ENCODE measurements at places on chromosomes 12 and 14. TPM values are rescaled to one million over a fixed set of nuclear protein-coding genes. Genes with fewer than 3 reads are reported as not detected.

DNA sequence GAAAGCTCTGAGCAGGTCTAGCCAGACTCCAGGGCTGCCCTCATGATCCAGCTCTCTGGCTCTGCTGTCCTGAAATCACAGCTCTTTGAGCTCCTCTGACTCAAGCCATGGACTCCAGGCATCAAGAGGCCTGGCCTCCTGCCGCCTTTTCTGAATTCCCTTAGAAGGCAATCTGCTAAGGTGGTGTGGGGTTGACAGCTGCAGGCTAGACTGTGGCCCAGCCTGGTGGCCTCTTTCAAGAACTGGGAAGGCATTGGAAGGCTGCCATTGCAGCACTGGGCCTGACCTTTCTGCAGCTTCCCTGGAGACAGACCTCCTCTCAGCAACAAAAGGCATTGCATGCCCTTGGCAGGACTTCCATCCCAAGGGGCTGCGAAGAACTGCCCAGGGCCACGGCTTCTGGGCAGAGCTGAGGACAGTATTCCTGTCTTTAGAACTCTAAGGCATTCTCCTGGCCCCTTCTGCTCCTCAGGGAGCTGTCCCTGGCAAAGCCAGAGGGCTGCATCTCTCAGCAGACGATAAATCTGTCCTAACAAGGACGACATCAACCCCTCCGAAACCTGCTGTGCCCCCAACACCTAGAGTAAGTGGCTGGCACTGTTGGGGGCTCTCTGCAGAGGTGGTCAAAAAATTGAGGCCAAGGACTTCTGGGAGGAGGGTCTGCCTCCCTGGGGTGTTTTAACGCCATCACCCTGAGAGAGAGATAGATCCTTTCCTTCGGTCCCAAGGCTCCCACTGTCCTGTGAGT is 115.6 kb downstream of the RBM19 start:
- no peak for DNase-seq

- no peak for DNase-seq
These were observed 356.4 kb downstream of the BCL11B start for GRCh38 chr14:98915625-98916024.

- DNase-seq, result no peak
These were observed 91.5 kb upstream of the ZFP36L1 start for GRCh38 chr14:68884031-68885030.

DNA sequence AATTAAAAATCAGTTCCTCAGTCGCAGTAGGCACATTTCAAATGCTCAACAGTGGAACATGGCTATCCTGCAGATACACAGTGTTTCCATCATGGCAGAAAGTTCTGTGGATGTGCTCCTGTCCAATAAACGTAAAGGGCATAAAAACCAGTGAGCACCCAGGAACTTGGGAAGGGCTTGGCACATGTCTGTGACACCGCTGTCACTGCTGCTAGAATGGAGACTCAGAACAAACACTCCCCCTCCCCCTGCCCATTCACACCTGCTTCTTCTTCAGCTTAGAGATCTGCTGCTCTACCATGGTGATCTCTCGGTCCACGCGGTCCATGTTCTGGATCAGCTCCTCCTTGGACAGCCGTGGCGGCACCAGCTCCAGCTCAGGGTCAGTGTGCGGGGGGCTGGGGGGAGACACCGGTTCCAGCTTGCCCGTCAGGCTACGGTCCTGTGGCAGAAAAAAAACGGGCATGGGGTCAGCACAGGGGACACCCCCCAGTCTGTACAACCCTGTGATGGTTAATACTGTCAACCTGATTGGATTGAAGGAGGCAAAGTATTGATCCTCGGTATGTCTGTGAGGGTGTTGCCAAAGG is 94.6 kb downstream of the NCOR2 start:
- no peak for DNase-seq

DNA sequence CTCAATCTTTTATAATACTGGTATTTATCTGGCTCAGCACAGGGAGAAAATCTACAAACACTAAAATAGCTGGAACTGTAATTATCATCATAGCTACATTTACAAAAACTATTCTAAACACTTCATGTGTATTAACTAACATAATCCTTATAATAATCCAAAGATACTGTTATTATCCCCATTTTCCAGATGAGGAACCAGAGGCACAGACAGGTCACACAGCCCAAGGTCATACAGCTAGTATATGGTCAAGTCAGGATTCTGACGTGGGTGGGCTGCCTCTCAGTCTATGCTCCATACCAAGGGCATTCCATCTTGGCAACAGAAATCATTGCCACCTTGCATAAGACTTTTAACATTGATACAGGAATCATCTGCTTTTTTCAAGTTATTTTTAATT is 11.4 kb downstream of the FERMT2 start:
- DNase-seq, result no peak

DNA sequence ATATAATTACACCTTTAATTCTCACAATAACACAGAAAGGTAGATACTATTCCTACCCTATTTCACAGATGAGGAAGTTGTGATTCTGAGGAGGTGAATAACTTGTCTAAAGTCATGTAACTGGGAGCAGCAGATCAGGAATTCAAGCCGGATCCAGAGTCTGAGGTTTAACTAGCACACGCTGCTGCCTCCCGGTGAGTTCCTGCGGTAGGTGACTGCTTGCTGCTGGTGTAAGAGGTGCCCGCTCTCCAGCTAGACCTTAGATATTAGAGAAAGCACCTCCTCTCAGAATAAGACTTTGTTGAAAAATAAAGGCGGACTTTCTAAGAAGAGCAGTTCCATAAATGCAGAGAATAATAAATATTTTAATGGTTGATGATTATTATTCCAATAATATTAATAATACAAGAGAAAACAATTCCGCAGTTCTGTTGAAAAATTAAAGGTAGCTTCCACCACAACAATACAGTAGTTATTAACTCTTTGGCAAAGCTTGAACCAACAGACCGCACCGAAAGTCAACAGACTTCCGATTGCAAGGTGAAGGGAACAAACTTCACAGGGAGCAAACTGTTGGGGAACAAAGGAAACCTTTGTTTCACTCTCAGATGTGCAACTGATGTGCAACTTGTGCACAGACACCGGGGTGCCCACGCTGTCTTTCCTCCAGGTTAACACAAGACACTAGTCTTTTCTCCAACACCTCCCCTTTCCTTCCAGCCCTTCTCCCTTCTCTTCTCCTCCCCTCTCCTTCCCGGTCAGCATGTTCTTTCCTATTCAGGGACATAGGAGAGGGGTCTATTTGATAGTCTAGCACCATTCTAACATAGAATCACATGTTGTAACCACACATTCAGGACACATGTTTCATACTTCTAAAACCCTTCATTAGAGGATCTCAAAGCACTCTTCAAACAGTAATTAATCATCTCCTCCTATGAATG is 73.2 kb upstream of the EGLN3 start:
- no peak for DNase-seq

- no peak for DNase-seq
These were observed 85.7 kb downstream of the AKAP6 start for GRCh38 chr14:32414808-32415255.

DNA sequence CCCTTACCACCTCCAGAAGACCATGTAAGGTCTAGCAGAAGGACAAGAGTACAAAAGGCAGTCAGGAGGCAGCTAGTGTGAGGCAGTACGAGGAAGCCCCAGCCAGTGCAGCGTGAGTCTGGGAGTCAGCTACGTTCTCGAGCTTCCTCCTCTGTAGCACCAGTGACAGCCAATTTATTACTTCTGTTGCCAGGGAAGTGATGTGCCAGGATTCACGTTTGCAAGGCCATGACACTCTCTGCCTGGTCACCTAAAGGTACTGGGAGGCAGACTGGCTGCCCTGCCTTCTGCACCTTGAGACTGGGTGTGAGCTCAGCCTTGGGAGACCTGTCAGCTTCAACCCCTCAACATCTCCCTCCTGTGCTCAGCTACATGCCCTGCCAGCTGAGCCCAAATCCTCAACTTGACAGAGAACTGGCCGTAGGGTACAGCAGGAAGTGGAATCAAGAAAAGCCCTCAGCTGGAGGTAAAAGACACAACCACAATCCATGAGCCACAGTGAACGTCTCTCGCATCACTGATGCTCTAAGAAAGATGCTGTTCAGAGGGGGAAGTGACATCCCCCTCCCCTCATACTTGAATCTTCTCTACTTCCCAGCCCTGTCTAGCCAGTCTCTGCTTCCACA is 182.5 kb upstream of the RGS6 start:
- peak; percentile 63 for DNase-seq

GRCh38 chr12:8681129-8681884 is 16.5 kb upstream of the RIMKLB start:
- DNase-seq, result no peak

DNA sequence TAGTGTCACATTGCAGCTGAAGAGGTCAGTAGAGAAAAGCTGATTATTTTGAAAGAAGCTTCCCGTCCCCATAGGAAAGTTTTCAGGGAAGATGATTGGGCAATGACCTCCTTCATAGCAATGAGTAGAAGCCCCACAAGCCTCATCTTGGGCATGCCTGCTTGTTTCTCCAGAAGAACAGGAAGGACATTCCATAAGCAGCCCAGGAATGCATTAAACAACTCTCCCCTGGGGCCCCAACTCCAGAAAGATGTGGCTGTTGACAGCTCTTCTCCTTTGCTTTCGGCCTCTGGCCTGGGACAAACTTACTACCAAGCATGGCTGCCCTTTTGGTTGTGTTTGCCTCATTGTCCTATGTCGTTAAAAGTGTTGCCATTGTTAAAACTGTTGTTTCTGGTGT is 5.7 kb upstream of the VDR start:
- no peak for DNase-seq

DNA sequence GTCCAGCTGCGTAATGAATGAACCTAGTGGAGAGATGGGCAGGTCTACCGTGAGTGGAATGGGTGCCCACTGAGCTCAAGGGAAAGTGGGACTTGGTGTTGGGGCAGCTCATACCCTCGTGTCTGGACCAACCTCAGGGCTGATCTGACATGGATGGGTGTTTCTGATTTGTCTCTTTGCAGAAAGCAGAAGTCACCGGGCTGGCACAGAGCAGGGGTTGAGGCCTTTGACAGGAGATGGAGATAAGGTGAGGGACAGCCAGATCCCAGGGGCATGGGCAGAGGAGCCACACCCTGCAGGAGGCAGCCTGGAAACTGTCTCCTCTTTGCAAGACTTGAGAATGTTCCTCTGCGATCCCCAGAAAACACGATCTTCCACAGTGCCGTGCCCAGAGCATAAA is 20.9 kb upstream of the PPP1CC start:
- DNase-seq, result no peak

- no peak for DNase-seq
These were observed 45.6 kb downstream of the FANCM start for GRCh38 chr14:45181329-45181728.

GRCh38 chr14:60090864-60091519 is 731 bp upstream of the PCNX4 start:
- DNase-seq, result peak; percentile 16

DNA sequence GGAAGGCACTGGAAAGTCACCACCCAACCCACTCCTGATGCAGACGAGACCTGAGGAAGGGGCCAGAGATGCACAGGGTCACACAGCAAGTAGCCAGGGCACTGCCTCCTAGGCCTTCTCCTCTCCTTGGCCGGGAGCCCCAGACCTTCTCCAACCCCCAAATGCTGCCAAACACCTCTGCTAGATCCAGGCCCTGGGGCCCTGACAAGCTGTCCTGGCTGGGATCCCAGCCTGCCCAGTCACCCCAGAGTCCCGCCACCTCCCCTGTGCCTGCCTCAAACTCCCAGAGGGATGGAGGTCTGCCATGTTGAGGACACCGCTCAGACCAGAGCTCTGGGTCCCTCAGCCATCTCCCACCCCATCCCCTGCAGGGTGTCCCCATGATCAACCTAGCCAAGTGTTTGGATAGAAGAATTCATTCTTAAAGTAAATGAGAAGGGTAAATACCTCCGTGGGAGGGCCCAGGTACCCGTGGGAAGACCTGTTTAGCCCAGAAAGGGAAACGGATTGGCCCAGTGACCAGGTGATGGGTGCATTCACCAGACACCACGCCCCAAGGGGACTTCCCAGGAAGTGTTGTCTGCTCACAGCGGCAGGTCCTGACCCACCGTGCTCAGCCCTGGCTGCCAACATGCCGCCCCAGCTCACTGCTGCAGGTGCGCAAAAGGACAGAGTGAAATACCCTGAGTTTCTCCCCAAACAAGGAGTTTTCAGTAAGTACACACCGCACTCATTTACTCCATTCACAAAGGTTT is 4.6 kb upstream of the DIO3 start:
- DNase-seq, result no peak

DNA sequence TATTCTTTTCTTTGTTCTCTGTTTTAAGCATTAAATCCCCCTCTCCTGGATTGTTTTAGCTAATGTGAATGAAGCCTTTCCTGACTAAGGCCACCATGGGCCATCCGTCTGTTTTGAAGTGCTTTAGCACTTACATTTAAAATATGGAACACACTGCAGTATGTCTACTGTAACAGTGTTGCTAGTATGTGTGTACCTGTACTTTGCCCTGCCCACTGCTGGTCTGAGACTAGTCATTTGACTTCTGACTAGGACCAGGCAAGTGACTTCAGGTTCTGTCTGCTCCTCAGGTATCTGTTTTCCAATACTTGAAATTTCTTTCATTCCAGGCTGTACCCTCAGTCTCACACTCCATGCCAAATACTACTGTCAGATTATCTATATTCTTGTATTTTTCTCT is 120.1 kb upstream of the TSPAN8 start:
- DNase-seq, result no peak

- DNase-seq, result no peak
These were observed 218.8 kb downstream of the LRIG3 start for GRCh38 chr12:58701536-58701935.

- no peak for DNase-seq
These were observed 516.0 kb downstream of the DIO2 start for GRCh38 chr14:79695307-79695706.

DNA sequence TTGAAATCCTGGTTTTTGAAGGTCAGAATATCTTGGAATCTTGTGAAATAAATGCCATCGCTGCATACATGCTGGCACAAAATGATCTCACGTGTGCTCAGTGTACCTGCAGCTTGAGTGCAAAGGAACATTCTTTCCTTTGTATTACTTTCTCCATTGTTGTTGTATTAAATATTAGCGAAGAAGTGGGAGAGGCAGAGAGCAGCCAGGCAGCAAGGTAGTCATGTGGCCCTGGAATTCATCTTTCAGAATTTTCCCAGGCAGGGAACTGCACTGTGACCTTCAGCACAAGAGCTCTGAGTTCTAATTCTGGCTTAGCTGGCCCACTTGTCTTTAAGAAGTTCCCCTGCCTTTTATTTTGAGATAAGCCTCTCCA is 145.5 kb downstream of the PRKCH start:
- no peak for DNase-seq

DNA sequence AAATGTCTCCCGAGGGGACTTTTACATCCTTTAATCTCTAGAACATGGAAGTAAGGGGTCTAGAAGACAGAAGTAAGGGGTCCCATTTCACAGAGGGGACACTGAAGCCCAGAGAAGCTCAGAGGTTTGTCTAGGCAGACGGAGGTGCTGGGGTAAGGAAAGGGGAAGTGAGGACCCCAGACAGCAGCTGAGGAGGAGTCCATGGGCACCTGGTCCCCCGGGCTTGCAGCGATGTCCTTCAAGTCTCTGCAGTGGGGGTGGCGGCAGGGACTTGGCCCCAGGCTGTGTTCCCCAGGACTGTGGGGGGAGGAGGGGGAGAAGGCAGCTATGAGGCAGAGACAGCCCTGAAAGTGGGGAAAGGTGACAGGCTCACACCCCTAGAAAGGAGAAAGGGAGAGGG is 30.7 kb downstream of the DTX1 start:
- DNase-seq, result peak; percentile 35

GRCh38 chr14:102212356-102212755 is 72.7 kb downstream of the WDR20 start:
- no peak for DNase-seq

The ZBTB42 gene
- total RNA-seq, result 11.8 TPM

The HOXC11 gene
- under 0.01 TPM for total RNA-seq

The TAS2R42 gene
- not detected for total RNA-seq

The MYH6 gene
- under 0.01 TPM for total RNA-seq

The CELA1 gene
- not detected for total RNA-seq

The MYF6 gene
- total RNA-seq, result not detected

The TAS2R30 gene
- 7.8 TPM for total RNA-seq

The MUCL1 gene
- not detected for total RNA-seq

The KRT82 gene
- total RNA-seq, result not detected

The BDKRB1 gene
- total RNA-seq, result not detected
